ENCODE measurements at places on chromosomes 6 and 20. TPM values are rescaled to one million over a fixed set of nuclear protein-coding genes. Genes with fewer than 3 reads are reported as not detected.

DNA sequence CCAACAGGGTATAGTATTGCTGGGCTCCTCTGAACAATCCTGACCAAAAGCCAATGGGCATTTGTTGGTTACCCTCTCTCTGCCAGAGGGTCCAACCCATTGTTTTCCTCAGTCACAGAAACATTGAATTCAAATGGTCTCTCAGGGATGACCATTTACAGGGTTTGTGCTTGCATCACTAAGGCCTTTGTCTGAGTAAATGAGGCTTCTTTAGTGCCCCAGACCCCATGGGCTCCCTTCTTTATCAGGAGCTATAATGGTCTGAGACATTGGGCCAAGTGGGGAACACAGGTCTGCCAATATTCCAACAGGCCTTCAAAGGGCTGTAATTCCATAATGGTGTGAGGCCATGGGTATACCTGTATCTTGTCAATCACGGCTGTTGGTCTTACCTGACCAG, 27.1 kb downstream of the GSTA2 start:
- no peak for DNase-seq

GRCh38 chr6:156281266-156281665, 495.9 kb upstream of the ARID1B start:
- no peak for DNase-seq

- no peak for DNase-seq
Observed at GRCh38 chr20:31990641-31991338, 19.4 kb upstream of the CCM2L start.

GRCh38 chr6:106883808-106884262, 90.7 kb downstream of the CD24 start:
- DNase-seq = no peak

Gene SLC17A1
- not detected for total RNA-seq

Gene NR2E1
- total RNA-seq = not detected
